NCI-H1694 treated with DMSO at 0.1 percent for 48 hours (cell line): ENCODE measurements at places on chromosomes 6 and 20.

GRCh38 chr20:64003960-64004725 lies 23.2 kb downstream of the PRPF6 start:
- no peak for DNase-seq

DNA sequence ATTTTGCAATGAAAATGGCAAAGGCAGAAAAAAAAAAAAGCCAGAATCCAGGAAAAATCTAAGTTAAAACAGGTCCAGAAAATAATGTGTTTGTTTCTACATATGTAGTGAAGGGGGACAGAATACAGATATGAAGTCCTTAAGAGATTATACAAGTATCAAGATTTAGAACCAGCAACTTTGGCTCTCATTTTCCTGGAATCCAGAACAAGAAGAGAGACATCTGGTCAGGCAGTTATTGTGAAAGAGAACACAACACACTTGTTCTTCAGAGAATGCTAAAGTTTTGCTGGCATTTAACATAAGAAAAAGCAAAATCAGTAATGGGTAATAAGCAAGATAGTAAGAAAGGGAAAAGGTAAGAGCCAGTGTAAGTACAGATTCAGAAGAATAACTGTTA lies 21.1 kb downstream of the BAG2 start:
- no peak for DNase-seq

DNA sequence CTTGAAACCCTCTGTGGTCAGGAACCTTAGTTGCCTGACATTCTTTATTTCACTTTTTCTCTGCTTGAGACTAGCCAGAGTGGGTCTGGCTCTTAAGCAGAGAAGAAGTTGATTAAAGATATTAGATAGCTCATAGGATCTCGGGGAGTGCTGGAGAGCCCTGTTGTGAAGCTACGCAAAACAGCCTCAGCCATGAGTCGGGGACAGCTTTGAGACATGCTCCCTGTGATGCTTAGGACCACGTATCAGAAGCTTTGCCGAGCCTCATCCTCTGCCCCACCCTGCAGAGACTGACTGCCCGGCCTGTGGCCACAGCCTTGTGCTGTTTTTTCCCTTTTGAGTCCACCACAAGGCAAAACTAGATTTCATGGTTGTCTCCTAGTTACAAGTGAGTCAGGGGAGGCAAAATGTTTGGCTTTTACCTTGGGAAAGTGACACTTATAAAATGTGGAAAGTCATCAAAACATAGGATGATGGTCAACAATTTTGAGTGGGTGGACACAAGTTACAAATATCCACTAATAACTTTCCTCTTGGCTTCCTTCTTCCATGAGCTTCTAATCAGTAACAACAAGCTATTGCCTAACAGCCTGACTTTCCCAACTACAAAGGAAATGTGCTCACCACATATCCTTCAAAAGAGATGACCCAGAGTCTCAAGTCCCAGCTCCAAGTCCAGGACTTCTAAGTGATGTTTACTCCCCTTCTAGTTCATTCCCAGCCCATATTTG lies 108.4 kb downstream of the JAG1 start:
- no peak for DNase-seq

DNA sequence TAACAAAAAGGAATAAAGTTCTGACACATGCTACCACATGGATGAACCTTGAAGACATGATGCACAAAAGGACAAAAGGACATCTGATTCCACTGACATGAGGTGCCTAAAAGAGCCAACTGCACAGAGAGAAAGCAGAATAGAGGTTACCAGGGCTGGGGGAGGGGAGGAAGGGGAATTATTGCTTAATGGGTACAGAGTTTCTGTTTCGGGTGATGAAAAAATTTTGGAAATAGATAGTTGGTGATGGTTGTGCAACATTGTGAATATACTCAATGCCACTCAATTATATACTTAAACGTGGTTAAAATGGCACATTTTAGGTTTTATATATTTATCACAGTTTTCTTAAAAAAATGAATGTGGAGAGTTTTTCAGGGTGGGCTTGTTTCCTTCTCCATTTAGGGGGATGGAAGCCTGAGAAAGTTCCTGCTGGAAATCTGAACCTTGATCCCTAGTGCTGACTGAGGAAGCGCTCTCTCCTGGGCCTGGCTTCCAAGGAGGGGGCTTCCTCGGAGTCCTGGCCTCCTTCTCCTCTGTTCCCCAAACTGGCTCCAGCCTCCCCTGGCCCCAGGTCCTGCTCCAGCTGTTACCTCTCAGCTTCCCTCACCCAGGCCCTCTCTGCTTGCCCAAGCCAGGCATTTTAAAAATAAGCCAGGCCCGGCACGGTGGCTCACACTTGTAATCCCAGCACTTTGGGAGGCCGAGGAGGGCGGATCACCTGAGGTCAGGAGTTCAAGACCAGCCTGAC lies 79.2 kb downstream of the NOL4L start:
- no peak for DNase-seq

GRCh38 chr6:168032005-168032760 lies 34.7 kb downstream of the KIF25 start:
- DNase-seq = no peak

DNA sequence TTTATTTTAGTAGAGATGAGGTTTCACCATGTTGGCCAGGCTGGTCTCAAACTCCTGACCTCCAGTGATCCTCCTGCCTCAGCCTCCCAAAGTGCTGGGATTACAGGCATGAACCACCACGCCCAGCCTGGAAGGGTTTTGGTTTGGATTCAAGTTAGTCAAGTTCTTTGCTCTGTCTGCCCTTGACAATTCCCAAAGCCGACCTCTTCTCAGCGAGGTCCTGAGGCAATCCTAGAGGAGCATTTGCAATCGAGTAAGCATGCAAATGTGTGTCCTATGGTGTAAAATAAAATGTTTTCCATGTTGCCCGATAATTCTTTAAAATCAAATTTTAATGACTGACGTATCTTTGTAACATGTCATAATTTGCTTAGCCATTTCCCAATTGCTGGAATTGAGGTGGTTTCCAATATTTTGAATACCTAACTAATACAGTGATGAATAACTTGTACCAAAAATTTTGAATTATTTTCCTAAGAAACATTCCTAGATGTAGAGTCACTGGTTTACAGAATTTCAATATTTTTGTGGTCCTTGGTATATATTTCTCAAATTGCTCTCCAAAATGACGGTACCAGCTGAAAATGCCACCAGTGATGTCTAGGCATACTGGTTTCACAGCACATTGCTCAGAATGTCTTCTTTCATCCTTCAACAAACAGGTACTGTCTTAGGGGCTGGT lies 38.7 kb downstream of the GTF2H5 start:
- no peak for DNase-seq

DNA sequence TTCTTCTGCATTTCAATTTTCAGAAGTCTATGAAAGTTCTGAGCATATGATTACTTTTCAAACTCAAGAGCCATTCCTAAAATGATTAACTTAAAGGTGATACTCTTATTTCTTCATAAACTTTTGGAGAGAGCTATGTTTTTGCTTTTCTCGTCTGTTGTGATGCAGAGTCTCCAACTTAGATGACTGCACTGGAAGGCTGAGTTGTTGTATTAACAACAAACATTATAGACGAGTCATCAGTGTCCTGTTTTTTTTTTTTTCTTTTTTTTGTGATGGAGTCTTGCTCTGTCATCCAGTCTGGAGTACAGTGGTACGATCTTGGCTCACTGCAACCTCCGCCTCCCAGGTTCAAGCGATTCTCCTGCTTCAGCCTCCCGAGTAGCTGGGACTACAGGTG lies 101.9 kb downstream of the CD109 start:
- no peak for DNase-seq

DNA sequence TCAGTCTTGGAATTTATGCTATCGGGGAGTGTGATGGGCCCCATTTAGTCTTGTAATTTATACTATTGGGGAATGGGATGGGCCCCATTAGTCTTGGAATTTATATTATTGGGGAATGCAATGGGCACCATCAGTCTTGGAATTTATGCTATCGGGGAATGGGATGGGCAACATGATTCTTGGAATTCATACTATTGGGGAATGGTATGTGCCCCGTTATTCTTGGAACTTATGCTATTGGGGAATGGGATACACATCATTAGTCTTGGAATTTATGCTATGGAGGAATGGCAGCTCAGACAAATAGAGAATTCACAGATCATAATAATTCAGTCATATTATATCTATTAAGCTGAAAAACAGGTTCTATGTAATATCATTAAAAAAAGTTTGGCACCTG lies 300.3 kb downstream of the SMOC2 start:
- DNase-seq = no peak

DNA sequence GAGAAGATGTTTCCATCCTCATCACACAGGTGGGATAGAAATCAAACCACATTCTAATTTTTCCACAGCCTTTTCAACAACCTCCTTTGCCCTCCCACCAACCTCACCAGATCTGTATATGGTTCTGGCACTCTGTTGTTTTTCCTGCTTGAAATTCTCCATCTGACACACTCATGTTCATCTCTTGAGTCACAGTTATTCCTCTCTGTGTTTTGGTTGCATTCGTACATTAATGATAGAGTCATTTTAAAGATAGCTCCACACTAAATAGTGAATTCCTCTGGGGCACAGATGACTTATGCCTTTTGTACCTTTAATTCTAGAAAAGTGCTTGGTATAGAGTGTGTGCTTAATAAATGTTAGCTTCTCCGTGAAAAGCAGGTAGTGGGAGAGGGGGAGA lies 1.4 kb upstream of the GCLC start:
- DNase-seq = no peak
